ENCODE measurements at places on chromosomes 2 and 18.

GRCh38 chr2:7516484-7517063, 599.4 kb downstream of the RNF144A start:
- no peak for DNase-seq

DNA sequence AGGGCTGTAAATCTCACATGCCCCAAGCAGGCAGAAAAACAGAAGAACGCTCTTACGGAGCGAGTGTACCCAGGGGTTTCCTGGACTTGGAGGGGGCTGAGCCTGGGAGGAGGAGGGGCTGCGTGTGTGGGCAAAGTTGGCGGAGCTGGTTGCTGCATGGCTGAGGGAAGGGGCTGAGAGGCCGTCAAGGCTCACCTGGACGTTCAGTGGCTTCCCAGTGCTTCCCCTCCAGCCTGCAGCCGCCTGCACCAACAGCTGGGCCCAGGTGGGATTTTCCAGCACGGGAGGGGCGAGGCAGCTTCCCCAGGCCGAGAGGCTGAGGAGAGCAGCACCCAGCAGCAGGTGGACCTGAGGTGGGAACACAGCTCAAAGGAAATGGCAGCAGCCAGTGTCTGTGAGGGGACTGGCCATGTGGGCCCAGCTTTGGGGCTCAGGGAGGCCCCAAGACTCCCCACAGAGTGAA, 70.6 kb upstream of the CTDP1 start:
- no peak for DNase-seq

GRCh38 chr2:210199186-210199765, 26.0 kb downstream of the ACADL start:
- DNase-seq: peak; percentile 43

- DNase-seq: no peak
Measured at GRCh38 chr2:99545066-99545465, 55.2 kb upstream of the REV1 start.

- DNase-seq: no peak
Measured at GRCh38 chr2:227933884-227934283, 62.5 kb downstream of the DAW1 start.

Data from AML-193 (cell line).